ENCODE measurements at places on chromosomes 5 and 9.

GRCh38 chr9:33264003-33264472, 470 bp downstream of the BAG1 start:
- DNase-seq = peak; percentile 54

DNA sequence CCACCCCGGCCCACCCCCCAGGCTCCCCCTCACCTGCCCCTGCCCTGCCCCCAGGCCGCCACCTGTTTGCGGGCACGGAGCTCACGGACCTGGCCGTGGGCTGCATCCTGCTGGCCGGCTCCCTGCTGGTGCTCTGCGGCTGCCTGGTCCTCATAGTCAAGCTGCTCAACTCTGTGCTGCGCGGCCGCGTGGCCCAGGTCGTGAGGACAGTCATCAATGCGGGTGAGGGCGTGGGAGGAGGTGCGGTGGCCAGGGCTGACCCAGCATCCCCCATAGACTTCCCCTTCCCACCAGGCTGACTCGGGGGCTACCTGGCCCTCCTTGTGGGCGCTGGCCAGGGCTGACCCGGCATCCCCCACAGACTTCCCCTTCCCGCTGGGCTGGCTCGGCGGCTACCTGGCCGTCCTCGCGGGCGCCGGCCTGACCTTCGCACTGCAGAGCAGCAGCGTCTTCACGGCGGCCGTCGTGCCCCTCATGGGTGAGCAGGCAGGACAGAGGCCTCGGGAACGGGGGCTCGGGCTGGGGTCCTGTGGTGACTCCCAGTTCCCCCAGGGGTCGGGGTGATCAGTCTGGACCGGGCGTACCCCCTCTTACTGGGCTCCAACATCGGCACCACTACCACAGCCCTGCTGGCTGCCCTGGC, 3.5 kb downstream of the SLC34A3 start:
- DNase-seq = no peak

DNA sequence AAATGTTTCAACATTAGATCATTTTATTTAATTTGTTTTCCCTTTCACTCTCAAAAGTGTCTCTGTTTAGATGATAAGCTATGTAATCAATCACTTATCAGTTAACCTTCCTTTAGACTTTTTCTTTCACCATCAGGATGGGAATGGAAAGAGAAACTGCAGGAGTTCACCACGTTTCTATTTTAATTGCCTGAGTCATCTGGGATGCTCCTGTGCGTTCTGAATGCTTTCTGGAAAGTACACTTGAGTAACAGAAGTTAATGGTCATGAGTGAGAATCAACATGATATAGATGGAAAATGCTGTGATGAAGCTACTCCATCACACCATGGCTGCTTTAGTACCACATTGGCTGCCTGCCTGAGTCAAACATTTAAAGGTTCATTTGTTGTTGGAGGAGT, 783.3 kb upstream of the CDH9 start:
- no peak for DNase-seq

DNA sequence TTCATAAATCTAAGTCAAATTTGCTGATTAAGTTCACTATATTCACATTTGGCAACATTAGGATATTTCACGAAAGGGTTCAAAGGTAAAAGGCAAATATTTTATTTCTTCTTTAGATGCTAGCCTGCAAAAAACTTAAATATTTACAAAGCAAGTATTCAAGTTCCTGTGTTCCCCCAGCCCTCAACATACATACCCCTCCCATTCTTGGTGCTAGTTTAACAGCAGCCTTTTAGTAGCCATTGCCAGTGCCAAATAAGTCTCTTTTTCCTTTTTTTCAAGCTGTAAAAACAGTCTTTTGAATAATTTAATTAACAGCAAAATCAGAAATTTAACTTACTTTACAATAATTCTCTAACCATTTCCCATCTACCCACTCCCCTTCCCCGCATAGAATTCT, 288.5 kb upstream of the TMEM161B start:
- DNase-seq = no peak

GRCh38 chr5:83827111-83827557, 106.5 kb upstream of the HAPLN1 start:
- DNase-seq = no peak

- no peak for DNase-seq
Measured at GRCh38 chr5:73327908-73328455, 120.6 kb downstream of the FOXD1 start.

- no peak for DNase-seq
Measured at GRCh38 chr5:161085056-161085455, 233.0 kb upstream of the ATP10B start.

DNA sequence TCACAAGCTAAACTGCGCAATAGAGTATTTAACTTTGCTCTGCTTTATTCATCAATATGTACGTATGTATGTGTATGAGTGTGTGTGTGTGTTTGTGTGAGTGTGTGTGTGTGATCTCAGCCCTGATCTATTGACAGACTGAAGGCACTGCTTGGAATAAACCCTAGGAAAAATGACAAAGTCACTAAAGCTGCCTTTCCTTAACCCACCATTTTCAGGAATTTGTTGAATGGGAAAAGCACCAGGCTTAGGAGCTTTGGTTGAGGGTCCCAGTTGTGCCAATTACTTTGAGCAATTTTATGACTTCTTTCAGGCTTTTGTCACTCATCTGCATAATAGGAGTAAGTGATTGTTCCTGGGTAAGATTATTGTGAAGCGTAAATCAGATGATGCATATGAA, 108.6 kb upstream of the TLR4 start:
- no peak for DNase-seq

DNA sequence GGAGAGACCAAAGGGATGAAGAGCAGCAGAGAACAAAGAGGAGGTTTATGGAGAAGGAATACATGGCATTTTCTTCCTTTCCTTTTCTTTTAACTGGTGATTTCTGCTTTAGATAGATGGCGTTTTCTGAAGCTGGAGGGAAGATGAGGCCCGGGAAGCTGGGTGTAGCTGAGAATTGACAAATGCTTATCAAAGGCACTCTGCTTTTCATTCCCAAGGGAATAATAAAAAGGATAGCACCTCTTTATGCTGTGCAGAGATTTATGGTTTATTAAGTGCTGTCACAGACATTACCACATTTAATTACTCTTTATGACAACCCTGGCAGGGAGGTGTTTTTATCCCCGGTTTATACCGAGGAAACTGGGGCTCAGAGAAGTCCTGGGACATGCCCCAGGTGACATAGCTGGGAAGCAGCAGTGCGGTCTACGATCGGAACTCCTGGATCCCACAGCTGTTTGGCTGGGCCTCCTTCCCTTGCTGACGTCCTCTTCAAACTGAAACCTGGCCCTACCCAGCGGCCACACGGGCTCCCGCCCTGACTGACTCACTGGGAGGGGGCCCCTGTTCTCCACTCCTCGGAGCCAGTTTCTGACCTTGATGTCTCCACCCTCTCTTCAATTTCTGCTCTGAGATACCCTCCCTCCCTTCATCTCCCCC, 8.2 kb upstream of the EPB41L4B start:
- DNase-seq = peak; percentile 40

DNA sequence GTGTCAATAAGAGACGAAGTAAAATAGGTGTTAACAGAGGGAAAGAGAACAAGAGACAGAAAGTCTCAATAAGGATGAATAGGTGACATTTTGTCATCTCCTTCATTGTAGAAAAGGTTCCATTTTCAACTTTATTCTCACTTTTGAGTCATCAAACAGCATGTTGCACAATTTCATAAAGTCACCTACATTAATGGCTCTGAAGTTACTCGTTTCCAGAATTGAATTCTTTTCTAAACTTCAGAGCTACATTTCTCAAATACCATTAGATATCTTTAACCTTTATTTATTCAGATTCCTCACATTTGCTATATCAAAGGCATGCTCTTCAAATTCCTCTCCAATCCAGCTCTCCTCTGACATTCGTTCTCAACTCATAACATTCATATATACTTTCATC, 13.1 kb downstream of the ADAMTS6 start:
- DNase-seq = no peak

DNA sequence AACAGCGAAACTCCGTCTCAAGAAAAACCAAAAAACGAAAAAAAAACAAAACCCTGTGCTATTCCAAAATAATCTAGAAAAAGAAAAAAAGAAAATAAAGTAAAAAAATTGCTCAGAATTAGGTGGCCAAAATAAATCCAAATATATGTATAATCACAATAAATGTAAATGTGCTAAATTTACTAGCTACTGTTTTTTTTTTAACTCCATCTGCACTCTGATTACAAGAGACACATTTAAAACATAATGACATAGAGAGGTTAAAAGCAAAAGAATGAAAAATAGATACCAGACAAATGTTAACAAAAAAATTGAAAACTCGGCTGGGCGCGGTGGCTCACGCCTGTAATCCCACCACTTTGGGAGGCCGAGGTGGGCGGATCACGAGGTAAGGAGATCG, 66.1 kb downstream of the FGF1 start:
- no peak for DNase-seq

DNA sequence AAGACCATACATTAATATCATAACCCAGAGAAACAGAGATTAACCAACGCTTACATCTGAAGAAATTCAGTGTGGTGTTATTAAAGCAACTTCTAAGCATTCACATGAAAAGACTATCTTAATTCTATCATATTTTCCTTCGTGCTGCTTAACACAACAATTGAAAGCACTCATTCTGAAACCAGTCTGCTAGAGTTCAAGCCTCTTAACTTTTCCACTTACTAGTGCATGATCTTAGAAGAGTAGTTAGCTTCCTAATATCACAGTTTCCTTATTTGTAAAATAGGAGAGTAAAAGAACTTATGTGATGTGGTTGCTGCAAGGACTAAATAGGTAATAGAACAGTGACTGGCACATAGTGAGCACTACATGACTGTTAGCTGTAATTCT, 379.3 kb downstream of the TRIM36 start:
- no peak for DNase-seq

DNA sequence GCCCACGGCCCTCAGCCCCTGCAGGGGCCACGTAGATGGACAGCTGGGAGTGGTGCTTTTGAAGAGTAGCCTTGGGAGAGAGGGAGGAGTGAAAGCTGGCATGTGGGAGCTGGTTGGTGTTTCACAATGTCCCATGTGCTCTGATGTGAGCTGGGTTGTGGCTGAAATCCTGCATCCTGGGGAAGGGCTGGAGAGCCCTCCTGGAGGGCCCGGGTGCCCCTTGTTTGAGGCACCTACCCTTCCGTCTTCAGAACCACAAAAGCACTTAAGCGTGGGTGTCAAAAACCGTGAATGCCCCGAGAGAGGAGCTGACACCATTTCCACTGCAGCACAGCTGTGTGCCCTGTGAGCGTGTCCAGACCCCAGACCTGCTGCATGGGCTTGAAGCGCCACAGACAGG, 199.1 kb upstream of the ZNF618 start:
- no peak for DNase-seq

GRCh38 chr5:134749415-134749814, 9.2 kb upstream of the DDX46 start:
- no peak for DNase-seq

DNA sequence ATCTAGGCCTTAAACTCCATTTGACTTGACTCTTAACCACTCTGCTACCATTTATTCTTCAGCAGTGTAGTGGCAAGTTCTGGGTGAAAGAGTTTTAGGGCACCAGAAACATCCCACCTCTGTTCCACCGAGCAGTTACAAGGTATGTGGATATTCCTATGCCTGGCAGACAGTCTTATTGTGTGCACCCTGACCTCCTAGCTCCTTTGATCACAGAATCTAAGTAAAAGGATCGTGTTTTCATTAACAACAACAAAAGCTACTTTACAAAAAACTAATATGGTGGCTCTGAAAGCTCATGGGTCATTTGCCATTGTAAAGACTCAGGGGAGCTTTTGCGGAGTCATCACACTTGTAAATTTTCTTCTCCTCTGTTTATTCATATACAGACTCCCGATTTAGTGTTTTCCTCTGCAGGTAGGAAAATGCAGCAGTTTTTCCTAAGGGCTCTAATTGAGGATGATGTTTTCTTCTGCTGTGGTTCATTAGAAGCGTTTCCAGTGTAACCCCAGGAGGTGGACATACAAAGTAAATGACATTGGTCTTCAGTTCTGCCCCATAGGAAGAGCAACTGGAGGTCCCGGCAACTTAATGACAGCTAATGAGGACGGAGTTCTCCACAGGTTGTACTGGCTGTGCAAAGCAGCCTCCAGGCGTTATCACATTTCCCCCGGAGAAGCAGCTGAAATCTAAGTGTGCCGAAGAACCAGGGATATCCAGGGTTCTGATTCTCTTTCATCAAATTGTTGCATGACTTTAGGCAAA, 78.2 kb downstream of the ATP10B start:
- DNase-seq = no peak

- no peak for DNase-seq
Measured at GRCh38 chr9:99158629-99159028, 53.7 kb downstream of the TGFBR1 start.

DNA sequence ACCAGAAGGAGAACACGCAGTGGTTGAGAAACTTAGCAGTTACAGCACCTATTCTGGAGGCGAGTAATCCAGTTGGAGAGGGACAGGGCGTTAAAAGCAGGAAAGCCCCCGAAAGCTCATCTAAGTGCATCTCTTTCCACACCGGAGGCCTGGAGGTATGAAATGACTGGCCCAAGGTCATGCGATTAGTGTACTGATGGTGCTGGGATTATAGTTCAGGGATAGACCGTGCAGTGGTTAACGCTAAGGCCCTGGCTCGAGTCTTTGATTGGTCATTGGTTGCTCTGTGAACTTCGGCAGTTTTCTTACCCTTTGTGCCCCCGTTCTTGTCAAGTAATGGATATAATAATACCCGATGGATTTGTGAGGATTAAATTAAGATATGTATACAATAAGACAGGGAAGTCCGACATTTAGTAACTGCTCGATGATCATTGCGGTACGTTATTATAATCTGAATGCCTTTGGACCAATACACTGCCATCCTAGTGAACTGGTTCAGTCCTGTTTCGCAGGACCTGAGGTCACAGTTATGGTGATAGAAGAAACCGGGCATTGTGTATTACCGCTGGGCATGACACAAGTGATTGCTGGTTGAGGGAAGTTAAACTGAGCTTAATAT, 960 bp downstream of the CANX start:
- DNase-seq = no peak

- DNase-seq = no peak
Measured at GRCh38 chr5:74686962-74687751, 2.1 kb downstream of the HEXB start.

DNA sequence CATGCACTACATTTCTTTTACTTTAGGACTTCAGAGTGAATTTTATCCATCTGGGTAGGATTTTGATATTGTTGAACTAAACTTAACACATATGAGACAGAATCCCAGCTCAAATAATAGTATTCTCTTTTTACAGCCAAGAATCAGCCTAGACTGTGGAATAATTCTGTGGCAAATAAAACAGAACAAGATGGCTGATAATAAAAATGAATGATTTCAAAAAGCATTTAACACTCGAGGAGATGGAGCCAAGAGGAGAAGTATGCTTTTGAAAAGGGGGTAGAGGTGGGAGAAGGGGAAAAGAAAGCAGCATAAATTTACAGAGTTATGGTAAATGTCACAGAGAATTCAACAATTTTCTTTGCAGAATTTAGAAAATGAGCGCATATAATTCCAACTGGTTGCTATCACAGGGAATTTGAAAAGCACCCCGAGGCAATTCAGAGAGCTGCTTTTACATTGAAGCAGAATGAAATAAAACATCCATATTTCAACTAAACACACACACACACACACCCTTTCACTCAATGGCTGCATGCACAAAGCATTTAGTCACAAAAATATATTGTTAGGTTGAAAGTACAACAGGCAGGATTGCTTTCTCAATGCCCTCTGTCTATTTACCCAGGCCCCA, 60.2 kb upstream of the DMAC1 start:
- DNase-seq = no peak

GRCh38 chr5:158409507-158409906, 550.6 kb upstream of the CLINT1 start:
- no peak for DNase-seq

Measured in left ventricle myocardium inferior (tissue), 1 donor.